ENCODE measurements at places on chromosomes 5 and 9.

GRCh38 chr9:87087197-87087596 is 139.9 kb upstream of the GAS1 start:
- DNase-seq, result no peak

DNA sequence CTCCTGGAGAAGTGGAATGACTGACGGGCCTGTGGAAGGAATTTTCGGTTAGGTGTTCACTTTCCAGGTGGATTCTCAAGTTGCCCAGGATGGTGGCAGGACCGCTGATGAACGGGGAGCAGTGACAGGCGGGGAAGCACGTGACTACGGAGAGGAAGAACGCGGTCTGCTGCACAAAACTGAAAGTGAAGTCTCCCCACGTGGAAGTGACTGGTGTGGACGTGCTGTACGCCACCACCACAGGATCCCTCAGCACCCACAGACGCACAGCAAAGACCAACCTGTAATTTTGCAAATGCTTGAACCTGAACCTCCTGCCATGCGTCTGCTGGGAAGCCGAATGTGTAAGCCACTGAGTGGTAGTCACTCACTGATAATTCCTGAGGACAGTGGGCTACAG is 51.4 kb downstream of the RNF130 start:
- DNase-seq, result no peak

- no peak for DNase-seq
Observed at GRCh38 chr5:17748201-17748600, 113.9 kb downstream of the TAF11L14 start.

DNA sequence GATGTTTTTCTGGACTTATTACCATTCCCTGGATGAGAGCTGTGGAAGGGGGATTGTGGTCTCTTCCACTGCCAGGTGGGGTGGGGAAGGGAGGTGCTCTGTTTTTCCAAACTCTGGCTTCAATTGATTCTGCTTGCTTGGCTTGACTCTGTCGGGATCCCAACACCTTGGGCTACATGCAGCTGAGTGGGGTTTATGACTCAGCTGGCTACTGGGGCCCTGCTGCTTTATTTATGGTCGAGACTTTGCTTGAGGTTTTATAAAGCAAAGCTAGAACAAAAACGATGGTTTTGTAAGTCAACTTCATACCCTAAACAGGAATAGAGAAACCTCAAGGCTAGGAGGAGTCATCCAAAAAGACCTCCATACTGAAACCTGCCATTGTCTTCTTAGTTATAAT is 76.3 kb downstream of the AOPEP start:
- no peak for DNase-seq

GRCh38 chr9:125521462-125522327 is 185.3 kb downstream of the MAPKAP1 start:
- peak; percentile 78 for DNase-seq

DNA sequence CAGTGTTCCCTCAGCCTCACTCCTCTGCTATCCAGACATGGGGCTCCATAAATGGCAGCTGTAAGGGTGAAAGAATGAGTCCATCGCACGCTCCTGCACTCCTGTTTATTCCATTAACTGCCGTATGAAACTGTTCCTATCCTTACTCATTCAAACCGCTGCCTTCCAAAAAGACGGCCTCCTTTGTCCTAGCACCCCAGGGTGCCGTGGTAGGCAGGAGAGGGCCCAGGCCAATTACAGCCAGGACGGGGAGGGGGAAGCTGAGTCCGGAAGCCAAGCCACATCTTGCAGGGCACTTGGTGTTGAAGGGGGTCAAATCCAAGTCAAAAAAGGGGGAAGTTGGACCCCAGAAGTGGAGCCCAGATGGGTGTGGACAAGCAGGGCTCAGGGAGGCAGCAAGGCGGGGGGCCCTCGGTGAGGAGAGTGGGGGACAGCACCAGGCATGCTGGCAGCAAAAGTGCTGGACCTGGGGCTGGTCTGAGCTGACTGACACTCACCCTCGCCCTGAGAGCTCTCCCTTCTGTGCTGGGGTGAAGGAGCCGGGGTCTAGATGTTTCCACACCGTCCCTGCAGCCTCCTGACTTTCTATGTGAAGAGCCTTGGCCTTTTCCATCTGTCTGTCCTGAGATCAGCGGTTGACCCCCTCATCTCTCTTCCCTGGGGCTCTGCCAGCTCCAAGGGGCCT is 63.3 kb downstream of the COL23A1 start:
- no peak for DNase-seq

DNA sequence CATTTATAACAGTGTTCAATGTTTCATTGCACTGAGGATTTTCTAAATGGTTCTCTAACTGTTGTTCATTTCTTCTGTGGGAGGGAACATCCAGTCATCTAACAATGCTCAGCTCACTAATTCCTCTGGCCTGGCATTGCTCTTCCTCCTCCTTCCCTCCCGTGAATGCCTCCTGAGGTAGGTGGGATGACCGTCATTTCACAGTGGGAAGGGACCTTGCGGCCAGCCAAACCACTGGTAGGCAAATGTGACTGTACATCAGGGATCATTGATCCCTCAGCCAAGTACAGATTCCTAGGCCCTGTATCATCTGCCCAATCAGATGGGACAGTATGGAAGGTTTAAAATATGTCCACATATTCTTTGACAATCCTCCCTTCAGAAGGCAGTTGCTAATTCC is 23.7 kb upstream of the VDAC1 start:
- no peak for DNase-seq

GRCh38 chr5:137945825-137946224 is 56.6 kb downstream of the PKD2L2 start:
- DNase-seq, result no peak

GRCh38 chr9:134373953-134374300 is 47.7 kb downstream of the RXRA start:
- DNase-seq, result no peak

DNA sequence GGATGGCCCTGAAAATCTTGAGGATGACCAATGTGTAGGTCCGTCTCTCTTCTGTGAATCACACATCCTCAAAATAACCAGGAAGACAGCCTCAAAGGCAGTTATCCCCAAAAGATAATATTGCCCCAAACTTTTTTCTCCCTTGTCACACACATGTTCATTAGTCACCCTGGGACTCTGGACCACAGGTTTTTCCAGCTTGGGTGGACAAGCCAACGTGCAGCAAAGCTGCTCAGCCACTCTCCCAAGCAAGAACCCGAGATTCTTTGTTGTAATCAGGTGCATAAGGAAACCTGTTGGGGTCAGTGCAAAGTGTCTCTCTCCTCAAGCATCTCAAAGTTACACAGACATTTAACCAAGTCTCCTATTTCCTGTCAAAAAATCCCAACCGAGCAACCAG is 196.6 kb downstream of the GNA14 start:
- no peak for DNase-seq

- DNase-seq, result no peak
Observed at GRCh38 chr9:132031467-132032237, 48.0 kb downstream of the MED27 start.

Measured in AG09309 (cell line).